ENCODE measurements at places on chromosomes 5 and 9.
A peak's percentile ranks its signal among the peaks of the same experiment; 100 is the strongest.

GRCh38 chr5:144915452-144915851 is 744.8 kb downstream of the KCTD16 start:
- no peak for DNase-seq

DNA sequence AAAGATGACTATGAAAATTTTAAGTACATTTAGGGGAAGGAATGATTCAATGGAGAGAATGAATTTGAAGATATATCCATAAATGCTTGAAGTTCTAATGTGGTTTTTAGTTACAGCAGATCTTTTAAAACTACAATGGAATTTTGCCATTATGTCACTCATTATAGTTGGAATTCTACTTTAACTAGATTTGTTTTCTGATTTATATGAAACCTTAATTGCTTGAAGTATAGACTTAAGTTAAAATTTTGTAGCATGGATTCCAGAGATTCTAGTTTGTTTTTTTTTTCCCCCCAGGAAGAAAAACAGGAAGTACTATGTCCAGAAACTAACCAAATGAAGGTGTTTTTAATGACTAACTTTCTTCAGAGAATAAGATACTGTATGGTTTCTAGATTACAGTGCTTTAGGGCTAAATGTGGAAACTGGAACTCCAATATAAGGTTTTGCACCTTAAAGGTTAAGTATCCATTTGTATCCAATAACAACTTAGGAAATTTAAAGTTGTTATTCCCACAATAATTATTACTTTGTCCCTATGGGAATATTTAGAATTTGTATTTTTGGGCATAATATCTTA is 70.3 kb downstream of the ZSWIM6 start:
- no peak for DNase-seq

GRCh38 chr5:112338681-112339337 is 80.3 kb downstream of the EPB41L4A start:
- no peak for DNase-seq

GRCh38 chr9:2602704-2603116 is 18.9 kb upstream of the VLDLR start:
- peak; percentile 62 for DNase-seq

DNA sequence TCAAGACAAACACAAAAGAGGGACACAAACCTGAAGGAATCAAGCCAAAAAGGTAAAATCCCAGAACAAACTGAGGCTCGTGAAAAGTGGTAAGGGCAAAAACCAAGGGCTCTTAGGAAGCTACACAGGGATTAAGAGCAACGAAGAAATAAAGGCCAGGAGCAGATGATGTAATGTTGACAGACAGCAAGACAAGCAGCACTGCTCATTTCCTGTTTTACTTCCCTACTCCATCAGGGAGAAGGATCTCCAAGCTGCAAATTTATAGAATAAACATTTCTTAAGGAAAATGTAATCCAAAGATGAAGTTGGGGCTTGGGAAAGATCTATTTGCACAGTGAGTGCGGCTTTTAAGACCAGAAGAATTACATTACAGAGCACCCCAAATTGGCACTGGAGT is 182.3 kb upstream of the MAP1B start:
- no peak for DNase-seq

DNA sequence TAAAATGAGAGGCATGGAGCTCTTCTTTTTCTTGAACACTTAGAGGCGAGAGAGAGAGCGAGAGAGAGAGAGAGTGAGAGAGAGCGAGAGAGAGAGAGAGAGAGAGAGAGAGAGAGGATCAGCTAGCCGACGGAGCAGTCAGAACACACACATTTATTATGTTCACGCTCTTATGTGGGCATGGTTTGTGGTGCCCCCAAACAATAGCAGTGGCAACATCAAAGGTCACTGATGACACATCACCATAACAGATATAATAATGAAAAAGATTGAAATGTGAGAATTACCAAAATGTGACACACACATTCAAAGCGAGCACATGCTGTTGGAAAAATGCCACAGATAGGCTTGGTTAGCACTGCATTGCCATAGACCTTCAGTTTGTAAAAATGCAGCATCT is 116.1 kb downstream of the KDM4C start:
- DNase-seq = no peak

- DNase-seq = no peak
Observed at GRCh38 chr5:156460471-156460870, 133.5 kb downstream of the SGCD start.

DNA sequence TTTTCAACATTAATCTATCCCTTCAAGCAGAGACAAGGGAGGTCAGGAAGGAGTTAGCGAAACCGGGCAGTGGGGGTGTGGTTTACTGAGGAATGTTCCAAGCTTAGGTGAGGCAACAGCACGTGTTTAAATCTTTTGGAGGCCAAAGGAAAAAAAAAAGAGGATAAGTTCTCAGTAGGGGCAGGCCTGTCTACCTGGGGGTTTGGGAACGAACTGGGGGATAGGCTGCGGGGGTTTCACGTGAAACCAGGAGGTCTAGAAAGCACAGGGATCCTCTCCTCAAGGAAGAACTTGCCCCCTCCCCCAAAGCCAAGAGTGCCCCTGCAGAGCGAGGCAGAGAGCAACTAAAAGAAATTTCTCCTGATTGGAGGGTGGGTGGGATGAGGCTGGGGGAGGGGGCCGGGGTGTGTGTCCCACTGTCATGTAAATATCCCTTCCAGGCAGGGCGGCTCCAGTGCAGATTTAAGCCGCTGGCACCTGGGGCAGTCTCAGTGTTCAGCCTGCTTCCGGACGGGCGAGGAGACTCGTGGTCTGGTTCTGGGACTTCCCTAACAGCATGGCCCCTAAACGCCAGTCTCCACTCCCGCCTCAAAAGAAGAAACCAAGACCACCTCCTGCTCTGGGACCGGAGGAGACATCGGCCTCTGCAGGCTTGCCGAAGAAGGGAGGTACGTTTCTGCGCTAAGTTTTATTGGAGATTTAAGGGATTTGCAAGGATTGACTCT is 5.5 kb upstream of the SET start:
- no peak for DNase-seq

DNA sequence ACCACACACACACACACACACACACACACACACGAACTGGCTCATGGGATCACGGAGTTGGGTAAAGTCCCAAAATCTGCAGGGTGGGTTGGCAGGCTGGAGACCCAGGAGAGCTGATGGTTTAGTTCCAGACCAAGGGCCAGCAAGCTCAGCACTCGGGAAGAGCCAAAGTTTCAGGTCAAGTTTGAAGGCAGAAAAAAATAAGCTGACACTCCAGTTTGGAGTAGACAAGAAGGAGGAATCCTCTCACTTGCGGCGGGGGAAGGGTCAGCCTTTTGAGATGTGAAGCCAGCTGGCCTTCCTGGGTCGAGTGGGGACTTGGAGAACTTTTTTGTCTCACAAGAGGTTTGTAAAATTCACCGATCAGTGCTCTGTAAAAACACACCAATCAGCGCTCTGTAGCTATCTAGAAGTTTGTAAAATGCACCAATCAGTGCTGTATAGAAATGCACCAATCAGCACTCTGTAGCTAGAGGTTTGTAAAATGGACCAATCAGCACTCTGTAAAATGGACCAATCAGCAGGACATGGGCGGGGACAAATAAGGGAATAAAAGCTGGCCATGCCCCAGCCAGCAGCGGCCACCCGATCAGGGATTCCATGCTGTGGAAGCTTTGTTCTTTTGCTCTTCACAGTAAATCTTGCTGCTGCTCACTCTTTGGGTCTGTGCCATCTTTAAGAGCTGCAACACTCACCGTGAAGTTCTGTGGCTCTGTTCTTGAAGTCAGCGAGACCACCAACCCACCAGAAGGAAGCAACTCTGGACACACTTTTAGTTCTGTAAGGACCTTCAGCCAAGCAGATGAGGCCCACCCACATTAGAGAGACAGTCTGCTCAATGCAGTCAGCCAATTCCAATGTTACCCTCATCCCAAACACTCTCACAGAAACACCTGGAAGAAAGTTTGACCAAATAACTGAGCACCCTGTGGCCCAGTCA is 37.8 kb upstream of the UNC5A start:
- no peak for DNase-seq

GRCh38 chr5:65066387-65067146 is 297.8 kb downstream of the CWC27 start:
- DNase-seq = peak; percentile 5

DNA sequence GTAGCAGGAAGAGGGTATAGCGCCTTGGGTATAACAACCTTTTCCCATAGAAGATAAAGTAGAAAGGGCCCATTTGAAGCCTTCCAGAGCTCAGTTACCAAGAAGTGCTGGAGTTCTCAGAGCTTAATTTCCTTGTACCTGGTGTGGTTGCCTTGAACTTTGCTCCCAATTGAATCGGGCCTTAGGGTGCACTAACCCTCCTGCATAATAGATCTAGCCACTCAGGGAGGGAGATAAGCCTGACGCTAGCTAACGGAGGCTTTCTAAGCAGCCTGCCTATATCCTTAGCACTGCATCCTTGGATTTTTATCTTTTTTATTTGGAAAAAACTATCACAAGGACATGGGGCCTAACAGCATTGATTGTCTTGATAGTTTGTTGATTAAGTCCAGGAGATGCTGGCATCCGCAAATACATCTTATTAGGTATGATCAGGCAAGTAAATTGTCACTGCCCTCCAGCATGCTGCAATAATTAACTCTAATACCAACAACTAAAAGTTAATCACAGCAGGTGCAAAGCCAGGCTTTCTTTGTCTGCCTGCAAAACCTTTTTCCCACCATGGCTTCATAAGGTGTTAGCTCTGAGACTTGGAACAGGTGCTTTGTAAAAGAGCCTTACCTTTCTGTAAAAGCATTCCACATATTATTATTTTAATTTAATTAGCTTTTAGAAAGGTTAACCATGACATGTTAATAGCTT is 199.4 kb downstream of the SREK1 start:
- DNase-seq = peak; percentile 60

DNA sequence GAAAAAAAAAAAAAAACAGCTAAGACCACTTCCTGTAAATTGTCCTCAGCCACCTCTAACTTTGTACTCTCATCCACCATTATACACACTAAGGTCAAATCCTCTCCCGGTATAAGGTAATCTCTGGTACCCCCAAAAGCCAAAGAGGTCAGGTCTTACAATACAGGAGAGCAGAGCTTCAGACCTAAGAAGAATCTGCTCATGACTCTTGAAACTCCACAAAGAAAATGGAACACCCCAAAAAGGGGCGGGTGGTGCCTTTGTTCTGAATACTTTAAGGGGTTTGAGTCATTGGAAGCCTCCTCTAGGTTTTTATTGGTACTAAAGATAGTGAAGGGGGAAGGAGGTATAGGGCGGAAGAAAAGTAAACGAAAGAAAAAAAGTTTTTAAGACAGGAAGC is 69.8 kb downstream of the COL15A1 start:
- DNase-seq = no peak

GRCh38 chr9:121721058-121721350 is 69.6 kb downstream of the DAB2IP start:
- DNase-seq = no peak

- no peak for DNase-seq
Observed at GRCh38 chr9:132943651-132944293, 644 bp downstream of the TSC1 start.

DNA sequence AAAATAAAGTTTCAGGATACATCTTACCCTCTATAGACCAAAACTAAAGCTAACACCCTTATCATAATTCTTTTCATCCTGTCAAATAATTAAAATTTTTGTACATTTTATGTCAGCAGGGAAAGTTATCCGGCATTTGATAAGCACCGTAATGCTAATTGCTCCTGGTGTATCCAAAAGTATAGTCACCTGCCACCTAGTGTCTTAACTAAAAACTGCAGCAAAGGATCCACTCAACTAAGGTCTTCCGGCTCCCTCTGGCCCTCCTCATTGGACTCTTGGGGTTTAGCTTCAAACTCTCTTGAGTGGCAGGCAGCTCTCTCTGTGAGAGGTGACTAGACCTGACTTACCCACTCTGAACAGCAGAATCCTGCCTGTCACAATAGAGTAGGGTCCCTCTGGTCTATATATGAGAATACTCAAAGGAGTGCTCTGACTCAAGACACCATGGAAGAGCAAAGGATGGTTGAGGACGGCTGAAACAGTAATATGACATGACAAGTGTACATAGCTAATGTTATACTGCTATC is 60.4 kb upstream of the CAST start:
- DNase-seq = peak; percentile 45

- DNase-seq = no peak
Observed at GRCh38 chr9:124455820-124456219, 5.6 kb downstream of the ADGRD2 start.

DNA sequence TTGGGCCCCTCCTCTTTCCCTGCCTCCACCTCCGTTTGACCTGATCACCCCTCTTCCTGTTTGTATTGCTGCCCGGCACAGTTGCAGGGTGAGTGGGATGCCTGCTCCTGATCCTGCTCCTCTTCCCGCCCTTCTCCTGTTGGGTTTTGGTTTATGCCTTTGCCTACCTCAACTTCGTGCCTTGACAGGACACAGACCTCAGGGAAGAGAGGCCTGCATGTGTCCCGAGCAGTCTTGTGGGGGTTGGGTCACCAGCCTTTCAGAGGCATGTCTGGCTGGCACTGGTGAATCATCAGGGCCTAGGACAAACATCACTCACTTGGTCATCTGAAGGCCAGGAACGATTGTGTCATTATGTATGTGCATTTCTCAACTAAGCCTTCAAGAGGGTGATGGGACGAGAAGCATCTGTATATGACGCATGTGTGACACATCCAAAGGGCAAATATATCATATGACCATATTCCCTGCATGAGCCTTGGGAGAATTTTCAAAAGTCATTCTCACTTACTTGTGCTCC is 56.9 kb downstream of the NPR3 start:
- DNase-seq = no peak

DNA sequence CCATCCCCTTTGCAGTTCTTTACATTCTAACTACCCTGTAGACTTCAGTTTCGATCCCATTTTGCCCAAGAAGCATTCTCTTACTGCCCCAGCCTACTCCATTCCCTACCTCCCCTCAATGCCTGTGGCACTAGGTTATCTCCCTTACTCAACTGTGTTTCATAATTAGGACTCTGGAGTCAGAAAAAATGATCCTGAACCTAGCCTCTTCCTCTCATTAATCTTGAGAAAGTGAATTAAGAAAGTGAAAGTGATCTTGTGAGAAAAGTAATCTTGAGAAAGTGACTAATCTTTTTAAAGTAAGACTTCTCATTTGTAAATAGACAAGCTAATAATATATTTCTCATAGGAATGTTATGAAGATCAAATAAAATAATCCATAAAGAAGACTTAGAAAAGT is 444.0 kb upstream of the TRPC7 start:
- no peak for DNase-seq

GRCh38 chr9:70531311-70531710 is 116.9 kb upstream of the KLF9 start:
- no peak for DNase-seq

DNA sequence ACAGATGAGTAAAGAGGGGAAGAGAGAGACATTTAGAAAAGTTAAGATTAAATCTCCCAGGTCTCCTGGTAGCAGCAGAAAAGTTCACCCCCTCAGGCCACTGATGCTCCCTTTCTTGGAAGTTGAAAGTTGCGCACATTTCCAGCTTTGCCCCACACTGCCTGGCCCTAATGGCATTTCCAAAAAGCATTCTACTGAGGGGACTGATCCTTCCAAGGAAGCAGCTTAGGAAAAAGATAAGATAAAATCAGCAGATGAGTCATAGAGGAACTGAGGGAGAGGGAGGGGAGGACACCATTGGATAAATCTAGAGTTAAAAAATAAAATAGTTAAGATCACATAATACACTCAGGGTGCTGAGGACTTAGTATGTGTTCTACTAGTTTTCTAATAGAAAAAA is 67.6 kb upstream of the SLC12A2 start:
- no peak for DNase-seq
